ENCODE measurements at places on chromosomes 11 and 22.
A peak's percentile ranks its signal among the peaks of the same experiment; 100 is the strongest.

- DNase-seq, result no peak
Observed at GRCh38 chr22:22037740-22038139, 55.2 kb upstream of the TOP3B start.

DNA sequence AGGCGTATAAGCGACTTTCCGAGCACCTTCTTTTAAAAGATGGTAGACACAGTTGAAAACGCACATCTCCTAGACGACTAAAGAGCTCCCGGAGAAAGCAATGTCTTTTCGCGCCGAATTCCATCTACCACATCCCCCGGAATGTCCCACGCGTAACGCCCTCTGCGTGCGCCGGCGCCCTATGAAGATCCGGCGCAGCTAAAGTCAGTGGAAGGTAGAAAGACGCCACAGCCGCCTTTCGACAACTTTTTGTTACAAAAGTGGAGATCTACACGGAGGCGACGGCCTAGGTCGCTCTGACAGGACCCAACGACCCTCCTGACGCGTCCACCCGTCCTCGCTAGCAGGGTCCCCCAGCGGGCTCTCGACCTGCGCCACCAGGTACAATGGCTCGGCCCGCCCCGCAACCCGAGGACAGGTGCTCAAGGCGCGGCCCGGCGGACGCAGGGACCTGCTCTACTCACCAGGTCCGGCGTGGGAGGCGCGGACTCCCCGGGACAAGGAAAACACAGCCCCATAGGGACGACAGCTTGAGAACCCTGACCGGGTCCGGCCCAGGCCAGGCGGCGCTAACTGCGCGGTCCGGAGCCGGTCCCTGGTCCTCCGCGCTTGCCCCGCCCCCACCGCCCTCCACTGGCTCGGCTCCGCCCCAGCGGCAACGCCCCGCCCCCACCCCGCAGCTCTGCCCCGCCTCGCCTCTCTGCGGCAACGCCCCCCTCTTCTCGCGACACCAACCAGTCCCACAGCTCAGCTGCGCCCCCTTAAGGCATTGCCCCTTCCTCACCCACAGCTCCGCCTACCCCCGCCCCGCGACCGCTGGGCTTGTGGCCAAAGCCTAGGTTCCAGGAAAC lies at the start of gene SVIP:
SVIP (minus strand) TSS at position 571 of the 851 bp plus-strand sequence; CDS start at position 518, 53 bp downstream.
- peak; percentile 92 for DNase-seq

DNA sequence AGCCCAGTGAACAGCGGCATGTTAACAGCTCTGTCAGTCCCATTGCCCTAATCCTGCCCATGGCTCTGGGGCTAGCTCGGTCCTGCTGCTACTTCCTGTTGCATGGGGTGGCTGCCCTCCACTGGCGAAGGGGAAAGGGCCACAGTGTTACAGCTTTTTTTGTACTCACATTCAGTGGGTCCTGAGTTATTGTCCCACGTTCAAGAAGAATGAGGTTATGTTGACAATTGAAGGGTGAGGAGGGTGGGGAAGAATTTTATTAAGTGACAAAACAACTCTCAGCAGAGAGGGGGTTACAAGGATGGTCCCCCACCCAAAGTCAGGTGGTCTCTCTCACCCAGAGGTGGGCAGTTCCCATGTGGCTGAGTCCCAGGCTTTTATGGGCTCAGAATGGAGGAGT lies 17.7 kb upstream of the MS4A7 start:
- DNase-seq, result no peak

DNA sequence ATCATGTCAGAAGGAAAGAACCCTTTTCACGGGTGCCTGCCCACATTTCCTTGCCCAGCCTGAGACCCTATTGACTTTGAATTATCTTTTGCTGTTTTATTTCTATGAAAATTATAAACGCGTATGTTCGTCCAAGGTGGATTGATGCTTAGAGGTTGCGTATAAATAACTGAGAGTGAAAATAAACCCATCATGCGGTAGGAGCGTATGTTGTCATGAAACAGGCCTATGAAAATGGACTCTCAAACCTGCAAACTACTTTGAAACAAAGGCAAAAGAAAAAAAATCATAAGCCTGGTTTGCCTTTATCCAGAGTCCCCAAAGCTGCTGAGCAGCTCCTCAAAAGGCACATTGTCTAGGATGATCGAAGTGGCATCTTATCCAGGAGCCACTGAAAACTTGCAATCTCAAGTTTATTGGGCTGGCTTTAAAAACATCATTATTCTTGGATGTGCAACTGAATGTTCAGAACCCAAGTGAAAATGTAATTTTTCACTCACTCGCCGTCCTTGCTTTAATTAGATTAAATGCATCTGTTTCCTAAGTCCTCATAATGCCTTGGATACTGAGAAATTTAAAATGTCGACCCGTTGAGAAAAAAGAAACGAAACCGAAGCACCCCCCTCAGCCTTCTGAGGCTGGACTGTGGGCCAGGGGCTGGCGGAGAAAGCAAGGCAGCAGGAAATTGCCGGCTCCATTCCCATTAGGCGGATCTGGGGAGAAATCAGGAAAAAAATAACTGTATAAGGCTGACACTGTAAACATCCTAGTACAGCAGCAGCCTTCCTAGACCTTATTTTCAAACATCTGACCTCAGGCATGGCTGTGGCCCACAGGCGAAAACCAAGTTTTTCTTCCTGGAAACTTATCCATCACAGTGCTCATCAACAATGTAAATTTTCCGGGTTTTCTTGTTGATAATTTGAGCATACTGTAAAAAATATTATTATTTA lies 82.9 kb upstream of the PPARA start:
- DNase-seq, result no peak

- DNase-seq, result no peak
Observed at GRCh38 chr11:102272047-102272824, 45.0 kb upstream of the BIRC3 start.

DNA sequence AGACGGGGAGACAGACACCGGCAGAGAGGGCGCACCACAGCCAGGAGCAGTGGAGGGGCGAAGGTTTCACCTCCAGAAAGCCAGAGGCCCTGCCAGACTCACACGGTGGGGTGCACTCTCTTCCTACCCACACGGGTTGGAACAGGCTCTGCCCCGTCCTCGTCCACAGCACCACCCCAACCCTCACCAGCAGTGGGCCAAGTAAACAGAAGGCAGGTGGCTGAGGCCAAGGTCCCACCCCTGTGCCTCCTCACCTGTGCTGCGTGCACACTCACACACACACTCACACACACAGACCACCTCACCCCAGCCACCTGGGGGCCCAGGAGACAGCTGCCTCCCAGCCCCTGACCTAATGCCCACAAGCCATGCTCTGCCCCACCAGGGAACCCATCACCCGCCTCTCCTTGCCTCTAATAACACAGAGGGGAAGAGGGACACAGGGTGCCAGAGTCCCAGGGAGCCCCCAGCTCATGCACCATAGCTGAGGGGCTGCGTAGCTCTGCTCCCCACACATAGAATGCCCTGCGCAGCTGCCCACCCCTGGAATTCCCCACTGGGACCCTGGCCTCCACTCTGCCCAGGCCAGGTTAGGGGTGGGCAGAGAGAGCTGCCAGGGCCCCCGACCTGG lies 3.1 kb downstream of the CYB5R3 start:
- DNase-seq, result no peak

DNA sequence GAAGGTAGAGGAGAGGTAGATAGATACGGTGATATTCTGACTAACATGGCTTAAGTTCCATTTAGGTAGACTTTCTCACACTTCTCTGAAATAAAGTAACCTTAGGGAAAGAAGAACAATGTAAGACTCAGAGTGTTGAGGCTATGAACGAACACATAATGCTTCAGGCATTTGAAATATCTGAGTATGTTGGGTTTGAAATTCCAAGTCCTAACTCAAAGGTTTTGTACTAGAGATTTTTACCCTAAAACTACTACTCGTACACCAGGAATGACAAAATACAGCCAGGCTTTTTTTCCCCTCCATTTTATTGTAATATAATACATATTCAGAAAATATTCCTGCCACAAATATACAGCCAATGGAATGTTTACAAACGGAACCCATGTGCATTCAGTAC lies 592.6 kb downstream of the ETS1 start:
- DNase-seq, result no peak

GRCh38 chr11:128419012-128419767 lies 168.2 kb downstream of the ETS1 start:
- no peak for DNase-seq

DNA sequence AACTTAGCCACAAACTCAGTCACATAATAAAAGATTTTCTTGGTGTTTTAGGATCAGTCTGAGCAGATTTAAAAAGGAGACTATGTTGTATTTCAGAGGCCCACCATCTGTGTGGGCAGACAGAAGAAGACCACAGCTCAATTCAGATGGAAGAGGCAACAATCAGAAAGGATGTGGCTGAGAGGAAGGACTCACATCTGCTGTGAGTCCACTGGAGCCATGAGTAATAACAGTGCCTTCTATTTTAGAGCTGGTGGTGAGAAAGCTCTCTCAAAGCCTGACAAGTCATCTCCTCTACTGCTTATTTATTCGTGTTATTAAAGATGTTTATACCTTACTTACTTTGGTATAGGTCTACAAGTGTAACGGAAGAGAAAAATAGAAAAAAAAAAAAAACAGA lies 357.2 kb downstream of the OPCML start:
- no peak for DNase-seq

DNA sequence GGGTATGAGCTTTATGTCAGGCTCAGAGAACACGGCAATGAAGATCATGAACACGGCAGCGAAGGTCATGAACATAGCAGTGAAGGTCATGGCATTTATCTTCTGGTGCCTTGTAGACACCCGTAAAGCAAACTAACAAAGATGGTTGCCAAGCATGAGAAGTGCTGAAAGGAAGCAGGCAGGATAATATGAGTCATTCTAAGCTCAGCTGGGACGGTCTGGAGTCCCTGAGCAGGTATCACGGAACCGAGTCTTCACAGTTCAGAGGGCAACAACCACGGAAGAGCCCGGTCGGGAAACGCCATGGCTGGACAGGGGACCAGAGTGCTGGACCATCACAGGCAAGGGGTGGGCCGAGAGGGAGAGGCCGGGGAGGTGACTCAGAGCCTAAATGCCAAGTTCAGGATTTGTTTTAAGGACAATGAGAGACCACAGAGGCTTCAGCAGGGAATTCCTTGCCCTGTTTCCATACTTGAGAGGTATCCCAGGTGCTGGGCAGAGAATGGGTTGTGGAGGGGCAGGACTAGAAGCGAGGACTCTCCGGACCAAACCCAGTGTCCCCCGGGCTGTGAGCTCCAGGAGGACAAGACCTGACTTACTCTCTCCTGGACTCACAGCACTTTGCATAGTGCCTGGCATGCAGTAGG lies 13.1 kb upstream of the MS4A10 start:
- DNase-seq, result no peak

- peak; percentile 67 for DNase-seq
Observed at GRCh38 chr11:69295995-69296889, 2.3 kb downstream of the MYEOV start.

DNA sequence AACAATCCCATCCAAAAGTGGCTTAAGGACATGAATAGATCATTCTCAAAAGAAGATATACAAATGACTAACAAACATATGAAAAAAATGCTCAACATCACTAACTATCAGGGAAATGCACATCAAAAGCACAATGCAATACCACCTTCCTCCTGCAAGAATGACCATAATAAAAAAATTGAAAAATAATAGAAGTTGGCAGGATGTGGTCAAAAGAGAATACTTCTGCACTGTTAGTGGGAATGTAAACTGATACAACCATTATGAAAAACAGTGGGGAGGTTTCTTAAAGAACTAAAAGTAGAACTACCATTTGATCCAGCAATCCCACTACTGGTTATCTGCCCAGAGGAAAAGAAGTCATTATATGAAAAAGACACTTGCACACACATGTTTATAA lies 77.7 kb upstream of the SC5D start:
- DNase-seq, result no peak

DNA sequence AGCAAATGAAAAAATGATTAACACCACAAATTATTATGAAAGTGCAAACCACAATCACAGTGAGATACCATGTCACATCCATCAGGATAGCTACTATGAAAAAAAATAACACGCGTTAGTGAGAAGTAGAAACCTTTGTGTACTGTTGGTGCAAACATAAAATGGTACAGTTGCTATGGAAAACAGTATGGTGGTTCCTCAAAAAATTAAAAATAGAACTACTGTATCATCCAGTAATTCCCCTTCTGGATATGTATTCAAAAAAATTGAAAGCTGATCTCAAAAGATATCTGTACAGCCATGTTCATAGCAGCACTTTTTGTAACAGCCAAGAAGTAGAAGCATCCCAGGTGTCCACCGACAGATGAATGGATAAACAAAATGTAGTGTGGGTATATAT lies 43.4 kb downstream of the CCDC81 start:
- no peak for DNase-seq

- peak; percentile 45 for DNase-seq
Observed at GRCh38 chr11:303363-303762, 4.0 kb upstream of the IFITM5 start.

DNA sequence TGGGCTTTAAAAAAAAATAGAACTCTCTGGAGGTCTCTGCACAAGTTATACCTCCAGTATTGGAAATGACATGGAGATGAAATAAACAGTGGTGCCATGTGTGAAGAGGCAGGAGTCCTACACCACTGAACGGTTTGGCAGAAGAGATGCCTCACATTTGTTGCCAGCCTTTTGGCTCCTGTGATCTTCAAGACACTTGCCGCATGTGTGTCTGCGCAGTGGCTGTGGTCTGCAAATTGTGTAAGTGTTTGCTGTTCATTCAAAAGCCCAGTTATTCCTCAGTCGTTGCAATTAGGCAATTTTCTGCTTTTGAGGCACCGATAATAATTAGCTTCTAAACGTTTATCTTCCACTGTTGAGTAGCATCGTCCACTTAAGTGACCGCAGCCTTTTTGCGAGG lies 319.1 kb downstream of the BRD1 start:
- DNase-seq, result no peak

- no peak for DNase-seq
Observed at GRCh38 chr11:90423378-90423777, 200.5 kb upstream of the CHORDC1 start.

- no peak for DNase-seq
Observed at GRCh38 chr11:123451183-123451781, 21.2 kb downstream of the GRAMD1B start.

DNA sequence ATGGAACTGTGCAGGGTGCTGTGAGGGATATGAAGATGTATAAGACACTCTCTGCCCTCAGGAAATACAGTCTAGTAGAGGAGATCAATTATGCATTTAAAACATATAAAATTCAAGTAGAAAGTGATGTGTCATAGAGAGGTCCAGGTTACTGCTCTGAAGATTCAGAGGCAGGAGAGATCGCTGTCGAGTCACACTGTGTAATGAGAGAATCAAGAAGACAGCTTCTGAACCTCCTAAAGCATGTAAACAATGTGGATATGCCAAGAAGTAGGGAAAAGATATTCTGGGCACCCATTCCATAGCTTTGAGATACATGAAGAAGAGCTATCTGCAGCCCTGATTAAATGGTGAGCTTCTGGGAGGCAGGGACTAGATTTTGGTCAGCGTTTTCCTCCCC lies 16.7 kb downstream of the SSH3 start:
- DNase-seq, result no peak

GRCh38 chr11:111169367-111169766 lies 76.2 kb upstream of the POU2AF2 start:
- DNase-seq, result no peak

- DNase-seq, result no peak
Observed at GRCh38 chr11:73233692-73234470, 15.8 kb downstream of the P2RY2 start.

GRCh38 chr11:72446929-72447769 lies 12.8 kb upstream of the CLPB start:
- DNase-seq, result peak; percentile 66

- no peak for DNase-seq
Observed at GRCh38 chr11:72491001-72491400, 56.7 kb upstream of the CLPB start.
